PC-3 (cell line): ENCODE measurements at places on chromosomes 5 and 9. TPM values are rescaled to one million over a fixed set of nuclear protein-coding genes. Genes with fewer than 3 reads are reported as not detected.
A peak's percentile ranks its signal among the peaks of the same experiment; 100 is the strongest.

MYOZ3 gene
- not detected in 2 replicates for total RNA-seq

RNF183 gene
- not detected in 2 replicates for total RNA-seq

DDX4 gene
- not detected in 2 replicates for total RNA-seq

PCDHB8 gene
- total RNA-seq = 0.22 and 0.40 TPM in 2 replicates

TEX48 gene
- 2.4 TPM in 1 of 2 replicates, not detected in the other for total RNA-seq

TNC gene
- total RNA-seq = 60.1 and 71.0 TPM in 2 replicates

CDKN2B gene
- 32.2 and 32.7 TPM in 2 replicates for total RNA-seq

KIAA0825 gene
- total RNA-seq = 0.07 and 0.23 TPM in 2 replicates

- H3K27me3 ChIP-seq = no peaks in the 10 kb centered on the region
- H3K4me3 ChIP-seq = no peak overlapping the region
- H3K4me1 ChIP-seq = no peaks in the 10 kb centered on the region
- H3K36me3 ChIP-seq = no peaks in the 10 kb centered on the region
- H3K27ac ChIP-seq = no peak overlapping the region
- DNase-seq = no peak
These were observed 14.3 kb downstream of the ZBTB34 start for GRCh38 chr9:126874546-126875314.

DNA sequence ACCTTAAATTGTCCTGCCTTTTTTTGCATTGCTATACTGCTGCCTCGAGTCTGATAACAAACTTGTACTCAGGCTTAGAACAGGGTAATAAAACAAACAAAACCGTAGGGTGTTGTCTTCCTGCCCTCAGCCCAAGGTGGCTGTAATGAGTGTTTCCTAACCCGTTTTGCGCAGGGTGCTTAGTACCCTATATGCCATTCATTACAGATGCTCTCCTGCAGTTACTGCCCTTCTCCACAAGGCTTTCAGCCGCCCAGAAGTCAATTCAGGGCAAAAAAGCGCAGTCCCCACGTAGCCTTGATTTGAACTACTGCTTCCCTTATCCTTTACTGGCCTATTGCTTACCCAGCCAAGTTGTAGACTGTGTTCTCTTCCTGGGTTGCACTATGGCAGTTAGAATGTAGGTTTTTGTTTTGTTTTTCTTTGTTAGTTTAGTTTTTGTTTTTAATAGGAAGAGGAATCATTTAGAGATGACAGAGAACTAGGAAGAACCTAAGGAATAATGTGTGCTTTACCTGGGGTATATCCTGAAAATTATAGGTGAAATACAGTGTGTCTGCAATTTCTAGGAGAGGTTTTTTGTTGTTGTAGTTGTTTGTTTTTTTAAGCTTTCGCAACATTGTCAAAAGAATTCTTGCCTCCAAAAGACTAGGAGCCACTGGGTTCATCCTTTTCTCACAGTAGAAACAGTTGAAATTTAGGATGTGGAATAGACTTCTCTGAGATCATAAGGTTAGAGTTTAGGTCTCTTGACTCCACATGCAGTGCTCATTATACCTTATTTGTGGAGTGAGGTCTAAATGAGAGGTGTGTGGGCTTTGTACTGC lies 1.3 kb downstream of the HMGXB3 start:
- H3K36me3 ChIP-seq = peaks cover 22% of the 10 kb centered on the region
- peak overlapping the region; percentile 89 for H3K4me3 ChIP-seq
- H3K4me1 ChIP-seq = peaks cover 22% of the 10 kb centered on the region
- H3K27me3 ChIP-seq = no peaks in the 10 kb centered on the region
- peak; percentile 84 for DNase-seq
- no peak overlapping the region for H3K27ac ChIP-seq

- peaks cover 17% of the 10 kb centered on the region; the same call in 1 of the 2 replicates for H3K4me1 ChIP-seq
- DNase-seq = no peak
- no peaks in the 10 kb centered on the region for H3K27me3 ChIP-seq
- no peaks in the 10 kb centered on the region for H3K36me3 ChIP-seq
These were observed 761 bp upstream of the DNAJC25 start for GRCh38 chr9:111630182-111630963.

DNA sequence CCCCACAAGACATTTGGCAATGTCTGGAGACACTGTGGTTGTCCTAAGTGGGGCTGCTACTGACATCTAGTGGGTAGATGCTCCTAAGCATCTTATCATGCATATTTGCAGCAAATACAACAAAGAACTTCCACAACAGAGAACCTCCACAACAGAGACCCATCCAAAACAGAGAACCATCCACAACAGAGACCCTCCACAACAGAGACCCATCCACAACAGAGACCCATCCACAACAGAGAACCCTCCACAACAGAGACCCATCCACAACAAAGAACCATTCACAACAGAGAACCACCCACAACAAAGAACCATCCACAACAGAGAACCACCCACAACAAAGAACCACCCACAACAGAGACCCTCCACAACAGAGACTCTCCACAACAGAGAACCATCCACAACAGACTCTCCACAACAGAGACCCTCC lies 32.8 kb downstream of the ARPC5L start:
- no peak overlapping the region for H3K27ac ChIP-seq
- no peaks in the 10 kb centered on the region for H3K4me1 ChIP-seq
- no peaks in the 10 kb centered on the region for H3K36me3 ChIP-seq
- no peaks in the 10 kb centered on the region for H3K27me3 ChIP-seq

- H3K4me3 ChIP-seq = no peak overlapping the region
- 0 out of 2 replicates have a peak, but pooled peaks cover 9% of the 10 kb centered on the region for H3K27me3 ChIP-seq
- no peak for DNase-seq
- no peaks in the 10 kb centered on the region for H3K36me3 ChIP-seq
These were observed 286.3 kb upstream of the VLDLR start for GRCh38 chr9:2335260-2335659.

DNA sequence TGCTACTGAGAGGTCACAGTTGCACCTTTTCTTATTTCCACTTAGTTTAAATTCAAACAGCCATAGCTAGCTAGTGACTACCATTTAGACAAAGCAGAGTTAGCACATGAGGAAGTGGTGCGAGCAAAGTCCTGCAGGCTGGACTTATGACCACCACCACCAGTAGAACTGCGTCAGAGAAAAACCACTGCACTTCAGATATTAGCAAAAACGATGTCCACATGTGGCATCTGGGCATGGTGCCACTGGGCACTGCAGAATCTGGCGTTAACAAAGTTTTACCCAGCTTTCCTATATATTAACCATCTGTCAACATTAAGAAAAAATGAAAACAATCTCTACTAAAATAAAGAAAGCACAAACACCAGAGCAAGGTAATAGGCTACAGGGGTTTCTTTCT lies 80.1 kb downstream of the SPTLC1 start:
- no peak overlapping the region for H3K4me3 ChIP-seq
- H3K4me1 ChIP-seq = no peaks in the 10 kb centered on the region
- H3K36me3 ChIP-seq = 0 out of 2 replicates have a peak, but pooled peaks cover 3% of the 10 kb centered on the region

GRCh38 chr9:136544548-136544963 lies 1.3 kb downstream of the NOTCH1 start:
- H3K27me3 ChIP-seq = no peaks in the 10 kb centered on the region
- no peak overlapping the region for H3K27ac ChIP-seq
- peak overlapping the region; percentile 83 for H3K4me3 ChIP-seq
- no peaks in the 10 kb centered on the region for H3K36me3 ChIP-seq
- H3K4me1 ChIP-seq = peaks cover 26% of the 10 kb centered on the region

DNA sequence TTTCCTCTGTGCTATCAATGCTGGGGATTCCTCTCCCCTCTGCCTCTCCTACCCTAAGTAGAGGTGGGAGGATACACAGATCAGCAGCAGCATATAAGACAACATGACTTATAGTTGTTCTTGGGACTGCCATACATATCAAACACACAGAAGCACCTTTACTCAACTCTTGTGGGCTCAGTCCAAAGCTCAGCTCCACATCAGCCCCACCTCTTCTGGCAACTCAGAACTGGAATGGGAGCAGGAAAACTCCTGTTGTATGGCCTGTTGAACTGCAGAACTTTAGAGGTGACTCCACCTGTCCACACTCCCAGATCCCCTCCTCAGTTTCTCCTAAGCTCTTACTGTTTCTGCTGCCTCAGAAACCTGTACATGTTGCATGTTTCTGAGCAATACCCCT lies 127.8 kb downstream of the SV2C start:
- no peak for DNase-seq
- H3K36me3 ChIP-seq = no peaks in the 10 kb centered on the region

DNA sequence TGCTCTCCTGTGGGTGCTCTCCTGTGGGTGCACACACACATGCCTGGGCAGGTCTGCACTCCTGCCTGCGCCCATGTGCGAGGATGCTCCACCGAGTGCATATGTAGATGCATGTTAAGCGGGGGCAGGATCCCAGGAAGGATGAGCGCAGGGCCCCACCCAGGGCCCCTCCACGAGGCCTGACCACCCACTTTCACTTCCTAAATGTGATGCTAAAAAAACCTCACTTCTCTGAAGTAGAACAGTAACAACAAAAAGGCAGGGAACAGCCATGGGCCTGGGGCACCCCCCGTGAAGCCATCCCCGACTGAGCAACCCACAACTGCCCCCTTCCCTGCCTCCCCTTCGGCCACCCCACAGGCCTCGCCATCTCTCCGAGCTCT lies 48.2 kb upstream of the SARDH start:
- no peak overlapping the region for H3K27ac ChIP-seq
- no peak overlapping the region for H3K4me3 ChIP-seq
- H3K27me3 ChIP-seq = no peaks in the 10 kb centered on the region
- no peaks in the 10 kb centered on the region for H3K4me1 ChIP-seq
- no peak for DNase-seq
- H3K36me3 ChIP-seq = no peaks in the 10 kb centered on the region

DNA sequence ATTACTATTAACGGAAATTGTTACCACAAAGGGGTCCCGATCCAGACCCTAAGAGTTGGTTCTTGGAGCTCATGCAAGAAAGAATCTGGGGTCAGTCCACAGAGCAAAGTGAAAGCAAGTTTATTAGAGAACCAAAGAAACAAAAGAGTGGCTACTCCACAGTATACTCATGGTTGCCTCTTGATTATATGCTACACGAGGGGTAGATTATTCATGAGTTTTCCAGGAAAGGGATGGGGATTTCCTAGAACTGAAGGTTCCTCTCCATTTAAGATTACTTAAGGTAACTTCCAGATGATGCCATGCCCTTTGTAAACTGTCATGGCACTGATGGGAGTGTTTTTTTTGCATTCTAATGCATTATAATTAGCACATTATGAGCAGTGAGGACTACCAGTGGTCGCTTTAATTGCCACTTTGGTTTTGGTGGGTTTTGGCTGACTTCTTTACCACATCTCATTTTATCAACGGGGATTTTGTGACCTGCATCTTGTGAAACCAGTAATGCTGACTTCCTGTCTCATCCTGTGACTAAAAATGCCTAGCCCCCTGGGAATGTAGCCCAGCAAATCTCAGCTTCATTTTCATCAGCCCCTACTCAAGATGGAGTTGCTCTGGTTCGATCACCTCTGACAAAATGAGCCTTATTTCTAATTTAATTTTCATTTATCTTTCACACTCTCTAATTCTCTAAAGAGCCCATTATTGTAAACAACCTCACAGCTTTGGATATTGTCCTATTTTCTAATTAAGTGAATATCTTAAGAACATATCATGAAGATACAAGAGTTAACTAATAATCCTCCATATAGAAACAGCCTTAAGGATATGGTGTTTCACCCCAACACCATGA lies 336.3 kb downstream of the RASEF start:
- H3K4me3 ChIP-seq = no peak overlapping the region
- 0 out of 2 replicates have a peak, but pooled peaks cover 4% of the 10 kb centered on the region for H3K27me3 ChIP-seq
- H3K27ac ChIP-seq = no peak overlapping the region
- no peak for DNase-seq
- H3K4me1 ChIP-seq = 0 out of 2 replicates have a peak, but pooled peaks cover 5% of the 10 kb centered on the region

DNA sequence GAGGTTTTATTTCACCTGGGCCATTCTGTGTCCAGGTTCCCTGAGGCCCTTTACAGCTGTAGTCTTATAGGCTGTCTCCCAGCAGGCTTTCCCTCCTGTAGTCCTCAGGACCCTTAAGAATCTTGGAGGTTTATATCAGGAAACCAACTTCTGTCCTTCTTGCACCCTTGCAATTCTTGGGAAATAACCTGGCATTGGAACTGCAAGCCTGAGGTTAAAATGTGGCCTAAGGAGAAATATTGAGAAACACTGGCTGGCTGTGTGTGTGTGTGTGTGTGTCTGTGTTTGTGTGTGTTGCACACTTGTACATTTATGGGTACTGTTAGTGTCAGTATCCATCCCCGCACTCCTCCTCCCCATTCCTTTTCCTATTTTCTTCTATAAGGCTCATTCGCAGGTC lies 168.9 kb downstream of the PAPPA start:
- H3K36me3 ChIP-seq = no peaks in the 10 kb centered on the region
- H3K4me1 ChIP-seq = no peaks in the 10 kb centered on the region
- H3K27ac ChIP-seq = no peak overlapping the region

DNA sequence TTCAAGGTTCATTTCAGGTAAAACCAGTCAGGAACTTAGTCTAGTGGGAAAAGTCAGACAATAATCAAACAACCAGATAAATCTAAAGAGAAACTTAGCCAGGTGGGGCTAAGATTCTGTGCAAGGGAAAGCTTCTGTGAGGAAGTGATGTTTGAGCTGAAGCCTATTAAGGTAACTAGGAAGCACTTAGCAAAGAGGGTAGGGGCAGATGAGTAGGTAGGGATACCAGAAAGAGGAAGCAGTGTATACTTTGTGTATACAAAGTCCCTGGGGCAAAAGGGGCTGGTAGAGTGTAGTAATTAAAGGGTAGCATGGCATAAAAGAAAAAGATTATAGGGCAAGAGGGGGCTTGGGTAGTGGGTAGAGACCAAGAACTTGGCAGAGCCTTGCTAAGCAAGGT lies 3.6 kb upstream of the SPATA24 start:
- H3K27me3 ChIP-seq = no peaks in the 10 kb centered on the region
- no peaks in the 10 kb centered on the region for H3K36me3 ChIP-seq
- no peak overlapping the region for H3K4me3 ChIP-seq
- peaks cover 10% of the 10 kb centered on the region for H3K4me1 ChIP-seq
- H3K27ac ChIP-seq = no peak overlapping the region

DNA sequence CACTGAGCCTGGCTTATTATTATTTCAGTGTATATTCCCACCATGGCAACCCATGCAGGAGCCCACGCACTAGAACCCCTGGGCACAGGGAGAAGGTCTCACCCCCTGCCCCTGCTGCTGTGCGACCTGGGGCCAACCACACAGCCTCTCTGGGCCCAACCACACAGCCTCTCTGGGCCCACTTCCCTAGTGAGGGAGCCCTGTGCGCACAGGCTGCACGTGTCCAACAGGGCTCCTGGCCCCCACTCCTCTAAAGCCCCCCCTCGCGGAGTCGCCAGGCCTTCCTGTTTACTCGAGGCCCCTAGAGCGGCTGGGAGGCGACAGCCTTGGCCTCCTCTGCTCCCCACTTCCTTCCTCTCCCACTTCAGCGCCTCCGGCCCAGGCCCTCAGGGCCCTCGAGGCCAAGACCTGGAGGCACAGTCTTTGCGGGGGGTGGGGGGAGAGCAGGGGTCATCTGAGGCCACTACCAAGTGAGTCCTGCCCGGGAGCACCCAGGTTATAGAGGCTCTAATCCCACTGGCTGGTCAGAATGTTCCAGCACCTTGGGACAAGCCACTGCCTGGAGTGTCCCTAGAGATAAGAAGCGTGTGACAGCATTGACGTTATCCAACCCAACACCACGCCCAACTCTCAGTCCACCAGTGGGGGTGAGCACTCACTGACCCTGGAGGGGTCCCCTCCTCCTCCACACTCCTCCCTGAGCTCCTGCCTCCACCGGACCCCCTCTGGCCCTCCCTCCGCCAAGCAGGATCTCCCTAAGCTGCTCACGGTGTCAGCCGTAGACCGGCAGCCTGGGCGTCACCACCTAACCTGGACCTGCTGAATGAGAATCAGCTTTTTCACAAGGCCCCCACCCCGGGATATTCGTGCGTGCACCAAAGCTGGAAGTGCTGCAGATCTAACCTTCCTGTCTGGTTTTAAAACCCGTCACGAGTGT lies 7.9 kb upstream of the ENG start:
- DNase-seq = no peak
- no peak overlapping the region for H3K4me3 ChIP-seq
- H3K36me3 ChIP-seq = no peaks in the 10 kb centered on the region

GRCh38 chr9:72800328-72800994 lies 152.4 kb downstream of the ALDH1A1 start:
- DNase-seq = no peak
- no peaks in the 10 kb centered on the region for H3K36me3 ChIP-seq
- H3K27ac ChIP-seq = no peak overlapping the region
- H3K4me1 ChIP-seq = no peaks in the 10 kb centered on the region
